ENCODE measurements at places on chromosomes 12 and 14.

GRCh38 chr14:58817846-58818245 is 180.1 kb downstream of the DACT1 start:
- DNase-seq = no peak

DNA sequence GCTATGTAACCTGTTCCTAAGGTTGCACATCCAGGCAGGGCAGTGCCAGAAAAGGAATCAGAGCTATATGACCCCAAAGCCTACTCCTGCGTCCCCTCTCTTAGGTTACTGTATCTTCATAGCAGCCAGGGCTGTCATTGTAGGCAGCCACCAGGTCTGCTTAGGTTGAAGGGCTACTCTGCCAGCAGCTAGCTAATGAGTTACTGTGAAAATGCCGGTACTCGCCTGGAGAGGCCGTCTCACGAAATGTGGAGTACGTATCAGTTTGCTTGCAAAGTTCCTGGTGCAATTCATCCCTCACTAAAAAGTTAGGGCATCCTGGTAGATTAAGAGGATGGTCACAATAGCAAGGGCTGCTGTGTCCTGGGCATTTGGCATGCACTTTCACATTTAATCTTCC is 50.9 kb downstream of the RPH3A start:
- DNase-seq = no peak

GRCh38 chr12:52069327-52070184 is at the start of gene ATG101:
ATG101 (plus strand) TSS chr12:52069978; CDS start chr12:52073651, 3,673 bp downstream.
- peak; percentile 76 for DNase-seq

DNA sequence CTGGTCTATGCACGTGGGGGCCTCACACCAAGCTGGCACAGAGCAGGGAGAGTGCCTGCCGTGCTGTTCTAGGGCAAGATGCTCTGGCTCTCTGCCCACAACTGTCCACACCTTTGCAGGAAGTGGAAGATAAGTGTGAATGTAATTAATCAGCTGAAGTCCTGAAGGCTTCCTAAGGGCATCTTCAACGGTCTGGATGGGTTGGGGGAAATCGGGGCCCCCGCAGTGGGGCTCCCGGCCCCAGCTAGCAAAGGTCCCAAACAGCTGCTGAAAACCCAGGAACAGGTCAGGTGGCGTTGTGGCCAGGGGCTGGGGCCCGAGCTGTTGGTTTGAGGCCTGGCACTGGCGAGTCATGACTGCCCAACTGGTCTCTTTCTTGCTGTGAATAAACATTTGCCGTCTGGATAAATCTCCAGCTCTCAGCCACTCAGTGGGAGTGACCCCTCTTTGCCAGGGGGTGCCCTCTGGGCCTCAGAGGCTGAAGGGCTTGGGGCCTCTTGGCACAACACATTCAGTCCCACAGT is 6.7 kb upstream of the SLC25A29 start:
- no peak for DNase-seq

DNA sequence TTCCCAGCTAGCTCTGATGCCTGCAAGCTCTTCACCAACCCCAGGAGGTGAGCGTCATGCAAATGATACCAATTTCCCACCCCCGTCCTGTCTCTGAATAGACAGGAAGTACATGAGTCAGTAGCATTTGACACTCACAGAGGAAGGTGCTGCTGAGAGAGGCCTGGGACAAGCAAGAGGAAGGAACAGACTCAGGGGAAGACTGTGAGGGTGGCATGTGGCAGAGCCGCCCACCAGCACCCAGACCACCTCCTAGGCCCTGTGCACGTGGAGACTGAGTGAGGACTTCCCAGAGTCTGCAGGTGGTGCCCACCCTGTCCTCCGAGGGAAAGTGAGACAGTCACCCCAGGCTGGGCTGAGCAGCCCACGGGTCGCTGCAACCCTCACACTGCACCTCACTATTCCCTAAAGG is 199.5 kb upstream of the SFSWAP start:
- DNase-seq = no peak

DNA sequence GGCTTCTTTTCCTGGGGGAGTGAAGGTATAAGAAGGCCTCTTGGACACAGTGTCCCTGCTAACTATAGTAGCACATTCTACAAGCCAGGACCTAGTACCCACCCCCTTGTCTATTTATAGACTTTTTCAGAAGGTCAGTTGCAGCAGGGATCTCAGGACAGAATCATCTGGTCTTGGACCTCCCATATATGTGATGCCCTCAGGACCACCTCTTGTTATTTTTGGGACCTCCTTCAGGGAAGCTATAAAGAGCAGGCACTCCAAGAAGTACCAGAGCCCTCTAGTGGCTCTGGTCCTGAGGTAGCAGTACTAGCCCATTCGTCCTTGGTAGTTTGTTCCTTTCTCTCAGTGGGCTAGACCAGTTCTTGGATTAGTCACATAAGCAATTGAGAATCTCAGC is 4.3 kb downstream of the COQ10A start:
- no peak for DNase-seq

DNA sequence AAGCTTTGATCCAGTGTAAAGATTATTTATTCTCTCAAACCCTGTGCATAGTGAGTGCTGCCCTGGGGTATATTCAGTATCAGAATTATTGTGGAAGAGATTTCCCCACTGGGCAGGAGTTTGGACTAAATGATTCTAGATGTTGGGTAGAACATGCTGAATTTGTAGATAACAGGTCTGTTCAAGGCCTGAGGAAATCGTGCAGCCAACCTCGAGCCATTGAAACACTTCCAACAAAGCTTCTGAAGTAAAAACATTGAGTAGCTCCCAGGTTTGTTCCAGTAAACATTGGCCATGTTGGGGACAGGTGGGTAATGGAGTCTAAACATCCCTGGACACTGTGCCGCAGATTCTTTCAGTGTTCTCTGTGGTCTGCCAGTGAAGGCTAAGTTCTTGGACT is 87.5 kb downstream of the LLPH start:
- no peak for DNase-seq

- no peak for DNase-seq
These were observed 143.1 kb downstream of the ZNF664 start for GRCh38 chr12:124115976-124116690.

DNA sequence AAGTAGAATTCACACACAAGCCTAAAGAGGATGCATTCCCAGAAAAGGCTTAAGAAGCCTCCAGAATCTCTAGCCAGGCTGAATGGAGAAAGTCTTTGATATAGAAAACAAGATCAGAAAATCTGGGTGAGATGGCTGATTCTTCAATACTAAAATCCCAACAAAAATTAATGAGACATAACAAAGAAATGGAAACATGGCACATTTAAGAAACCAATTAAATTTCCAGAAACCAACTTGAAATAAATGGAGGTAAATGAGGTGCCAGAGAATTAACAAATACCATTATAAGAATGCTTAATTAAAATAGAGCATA is 51.9 kb downstream of the CPSF6 start:
- no peak for DNase-seq

GRCh38 chr12:88413646-88414045 is 166.6 kb downstream of the KITLG start:
- DNase-seq = no peak

DNA sequence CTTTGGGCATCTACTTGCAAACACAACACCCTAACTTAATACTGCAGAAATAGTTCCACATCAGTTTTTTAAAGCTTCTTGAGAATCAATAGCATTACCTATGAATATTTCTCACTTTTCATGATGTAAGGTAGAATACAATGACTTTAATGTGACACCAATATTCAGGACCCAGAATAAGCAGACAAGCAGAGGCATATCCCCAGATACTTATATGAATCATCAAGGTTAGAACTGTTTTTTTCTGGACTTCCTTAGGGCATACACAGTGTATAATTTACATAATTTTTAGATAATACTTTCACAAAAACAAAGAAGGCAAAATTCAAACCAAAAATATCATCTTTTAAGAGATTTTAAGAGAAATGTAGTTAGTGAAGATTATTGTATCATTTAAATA is 885.8 kb downstream of the FSCB start:
- no peak for DNase-seq

DNA sequence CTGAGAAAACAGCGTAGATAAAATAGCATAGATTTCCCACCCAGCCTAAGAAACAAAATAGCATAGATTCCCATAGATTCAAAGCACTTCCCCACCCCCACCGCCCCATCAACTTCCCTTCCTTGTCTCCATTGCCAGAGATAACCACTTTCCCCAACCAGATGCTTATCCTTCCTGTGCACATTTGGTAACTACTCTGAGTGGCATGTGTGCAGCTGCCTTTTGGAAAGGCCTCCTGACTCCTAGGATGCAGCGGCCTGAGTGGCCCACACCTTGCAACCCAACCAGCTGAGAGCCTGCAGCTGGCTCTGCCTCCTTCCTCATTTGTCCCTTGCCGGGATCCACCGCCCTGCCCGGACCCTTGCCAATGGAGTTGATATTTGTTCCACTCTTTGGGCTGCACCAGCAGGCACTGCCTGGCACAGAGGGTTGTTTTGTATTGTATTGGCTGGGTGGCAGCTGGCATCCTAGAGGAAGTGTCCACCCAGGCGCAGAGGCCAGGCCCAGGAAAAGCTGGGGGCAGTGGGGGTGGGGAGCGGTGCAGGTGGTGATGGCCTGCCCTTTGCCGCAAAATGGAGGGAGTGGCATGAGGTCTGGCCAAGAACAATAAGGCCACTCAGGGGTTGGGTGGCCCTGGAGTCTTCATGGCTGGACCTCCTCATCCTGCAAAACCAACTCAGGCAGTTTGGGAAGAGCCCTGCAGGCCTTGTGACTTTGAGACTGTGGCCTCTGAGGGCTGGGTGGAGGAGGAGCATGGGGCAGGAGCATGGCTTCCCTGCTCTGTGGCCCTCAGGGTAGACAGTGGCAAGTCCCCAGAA is 4.9 kb downstream of the SLC48A1 start:
- DNase-seq = no peak

DNA sequence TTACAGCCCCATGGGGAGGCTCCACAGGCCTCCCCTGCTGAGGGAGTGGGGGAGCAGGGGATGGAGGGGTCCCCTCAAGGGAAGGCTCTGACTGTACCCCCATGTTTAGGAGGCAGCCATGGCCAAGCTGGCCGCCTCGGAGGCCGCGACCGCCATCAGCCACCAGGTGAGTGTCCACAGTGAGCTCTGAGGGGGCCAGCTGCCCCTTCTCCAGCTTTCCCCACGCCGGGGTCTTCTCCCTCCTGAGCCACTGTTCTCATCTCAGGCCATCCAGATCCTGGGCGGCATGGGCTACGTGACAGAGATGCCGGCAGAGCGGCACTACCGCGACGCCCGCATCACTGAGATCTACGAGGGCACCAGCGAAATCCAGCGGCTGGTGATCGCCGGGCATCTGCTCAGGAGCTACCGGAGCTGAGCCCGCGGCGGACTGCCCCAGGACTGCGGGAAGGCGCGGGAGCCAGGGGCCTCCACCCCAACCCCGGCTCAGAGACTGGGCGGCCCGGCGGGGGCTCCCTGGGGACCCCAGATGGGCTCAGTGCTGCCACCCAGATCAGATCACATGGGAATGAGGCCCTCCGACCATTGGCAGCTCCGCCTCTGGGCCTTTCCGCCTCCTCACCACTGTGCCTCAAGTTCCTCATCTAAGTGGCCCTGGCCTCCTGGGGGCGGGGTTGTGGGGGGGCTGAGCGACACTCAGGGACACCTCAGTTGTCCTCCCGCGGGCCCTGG is 13.6 kb downstream of the ACADS start:
- DNase-seq = no peak

DNA sequence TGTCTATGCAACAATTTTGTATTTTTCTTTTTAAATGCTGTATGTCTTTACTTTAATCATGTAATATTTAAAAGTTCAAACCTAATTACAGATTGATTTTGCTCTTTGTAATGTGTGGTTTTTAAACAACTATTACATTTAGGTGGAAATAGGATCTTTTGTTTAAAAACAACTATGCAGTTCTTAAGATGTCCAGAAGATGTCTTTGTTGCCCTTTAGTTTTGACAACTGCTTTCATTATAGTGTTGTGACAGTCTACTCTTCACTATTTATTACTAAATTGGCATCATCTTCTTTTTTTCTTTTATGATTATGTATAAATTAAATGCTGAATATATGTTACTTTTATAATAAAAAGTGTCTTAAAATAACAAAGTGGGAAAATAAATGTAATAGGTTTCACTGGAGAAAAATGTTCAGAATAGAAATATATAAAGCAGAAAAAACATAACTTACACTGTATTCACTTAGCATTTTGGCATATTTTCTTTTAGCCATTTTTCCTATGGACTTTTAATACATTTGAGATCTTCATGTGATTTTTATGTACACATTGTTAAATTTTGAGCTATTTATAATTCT is 27.1 kb upstream of the PCNX4 start:
- DNase-seq = no peak

GRCh38 chr12:101527682-101528081 is 52.5 kb downstream of the SPIC start:
- DNase-seq = no peak

DNA sequence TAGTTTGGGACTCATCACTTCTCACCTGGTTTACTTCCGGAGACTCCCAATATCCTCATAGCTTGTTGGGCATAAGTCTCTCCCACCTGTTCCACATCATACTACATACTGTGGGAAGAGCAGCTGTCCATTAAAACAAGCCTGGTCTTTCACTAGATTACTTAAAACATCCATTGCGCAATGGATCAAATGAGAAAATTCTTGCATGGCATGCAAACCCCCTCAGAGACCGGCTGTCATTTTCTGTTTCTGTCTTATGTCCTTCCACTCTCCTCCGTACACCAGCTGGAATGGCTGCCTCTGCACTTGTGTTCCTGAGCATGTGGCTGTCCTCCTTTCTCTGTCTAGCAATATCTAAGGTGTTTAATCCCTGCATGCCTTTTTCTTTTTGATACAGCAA is 265.6 kb downstream of the TMEM117 start:
- DNase-seq = no peak
